Stimulated activated CD8-positive, alpha-beta memory T cell treated with anti-CD3 and anti-CD28 coated beads, Interleukin-7, amount 100 ng/mL, for 1 hour (primary cell): ENCODE measurements at places on chromosomes 5 and 9.

GRCh38 chr9:36276781-36277181 lies 18.5 kb upstream of the GNE start:
- DNase-seq: no peak

DNA sequence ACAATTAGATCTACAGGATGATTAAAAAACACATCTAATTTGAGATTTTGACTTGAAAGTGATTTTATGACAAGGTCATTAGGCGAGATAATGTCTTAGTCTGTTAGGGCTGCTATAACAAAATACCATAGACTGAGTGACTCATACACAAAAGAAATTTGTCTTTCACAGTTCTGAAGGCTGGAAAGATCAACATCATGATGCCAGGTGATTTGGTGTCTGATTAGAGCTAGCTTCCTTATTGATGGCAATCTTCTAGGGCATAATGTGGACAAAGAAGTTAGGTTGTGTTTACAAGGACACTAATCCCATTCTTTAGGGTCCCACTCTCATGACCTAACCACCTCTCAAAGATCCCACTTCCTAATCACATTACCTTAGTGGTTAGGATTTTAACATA lies 256.7 kb downstream of the TUSC1 start:
- DNase-seq: no peak

DNA sequence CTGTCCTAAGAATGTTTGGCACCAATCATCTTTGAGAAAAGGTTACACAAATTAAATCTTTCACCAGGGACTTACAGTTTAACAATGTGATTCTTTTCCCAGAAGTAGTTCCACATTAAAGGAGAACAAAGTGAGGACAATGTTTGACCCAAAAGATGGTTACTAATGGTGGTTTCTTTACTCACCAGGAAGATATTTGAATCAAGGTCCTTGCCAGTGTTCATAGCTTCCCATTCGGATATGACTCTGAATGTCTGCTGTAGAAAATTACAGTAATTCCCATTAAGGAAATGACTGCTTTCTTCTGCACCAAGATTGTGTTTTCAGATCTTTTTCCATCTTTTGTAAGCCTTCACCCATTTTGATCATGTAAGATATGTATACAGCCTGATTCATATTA lies 114.6 kb upstream of the ADAMTSL1 start:
- no peak for DNase-seq

DNA sequence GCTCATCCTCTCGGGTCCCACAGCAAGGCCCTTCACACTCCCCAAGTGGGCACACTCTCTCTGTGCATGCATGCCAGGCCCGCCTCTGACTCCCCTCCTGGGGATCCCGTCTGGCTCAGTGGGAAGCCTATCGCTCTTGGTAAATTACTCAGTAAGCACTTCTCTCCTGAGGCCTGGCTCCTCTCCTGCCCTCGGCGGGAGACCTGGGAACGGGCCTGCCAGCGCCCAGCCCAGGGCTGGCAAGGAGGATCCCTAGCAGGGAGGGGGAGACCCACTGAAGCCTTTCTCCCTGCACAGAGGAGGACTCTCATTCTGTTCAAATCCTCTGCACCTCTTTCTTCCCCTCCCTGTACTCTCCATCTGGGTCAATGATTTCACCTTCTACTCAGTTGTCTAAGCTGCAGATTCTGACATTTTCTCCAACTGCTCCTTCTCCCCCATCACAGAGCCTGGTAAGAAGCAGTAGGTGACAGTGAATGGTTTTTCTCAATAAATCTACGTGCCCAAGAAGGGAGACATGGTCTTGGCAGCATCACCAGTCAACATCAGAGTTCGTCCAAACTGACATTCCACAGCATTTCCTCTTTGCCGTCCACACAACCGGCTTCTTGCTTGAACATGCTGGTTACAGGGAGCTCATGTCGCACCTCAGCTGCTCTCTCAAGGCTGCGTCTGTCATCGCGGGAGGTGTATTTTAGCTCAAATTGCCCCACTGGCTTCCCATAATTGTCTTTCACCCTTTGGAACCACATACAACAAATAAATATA lies 81.9 kb downstream of the GPR21 start:
- no peak for DNase-seq

DNA sequence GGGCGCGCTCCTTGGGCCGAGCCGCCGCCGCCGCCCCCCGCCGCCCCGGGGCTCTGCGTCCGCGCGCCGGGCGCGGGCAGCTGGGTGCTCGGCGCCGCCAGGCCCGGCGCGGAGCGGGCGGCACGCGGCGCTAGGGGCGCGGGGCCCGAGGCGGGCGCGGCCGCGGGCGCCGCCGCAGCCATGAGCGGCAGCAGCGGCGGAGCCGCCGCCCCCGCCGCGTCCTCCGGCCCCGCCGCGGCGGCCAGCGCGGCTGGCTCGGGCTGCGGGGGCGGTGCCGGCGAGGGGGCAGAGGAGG lies 351 bp downstream of the TRIO start:
- no peak for DNase-seq

- no peak for DNase-seq
These were observed 384.8 kb upstream of the MEF2C start for GRCh38 chr5:89267788-89268187.

- no peak for DNase-seq
These were observed 452.1 kb upstream of the RGMB start for GRCh38 chr5:98321361-98321760.

GRCh38 chr5:179777909-179778308 lies 15.9 kb upstream of the LTC4S start:
- DNase-seq: no peak

GRCh38 chr9:132381966-132382541 lies 24.6 kb downstream of the TTF1 start:
- no peak for DNase-seq

DNA sequence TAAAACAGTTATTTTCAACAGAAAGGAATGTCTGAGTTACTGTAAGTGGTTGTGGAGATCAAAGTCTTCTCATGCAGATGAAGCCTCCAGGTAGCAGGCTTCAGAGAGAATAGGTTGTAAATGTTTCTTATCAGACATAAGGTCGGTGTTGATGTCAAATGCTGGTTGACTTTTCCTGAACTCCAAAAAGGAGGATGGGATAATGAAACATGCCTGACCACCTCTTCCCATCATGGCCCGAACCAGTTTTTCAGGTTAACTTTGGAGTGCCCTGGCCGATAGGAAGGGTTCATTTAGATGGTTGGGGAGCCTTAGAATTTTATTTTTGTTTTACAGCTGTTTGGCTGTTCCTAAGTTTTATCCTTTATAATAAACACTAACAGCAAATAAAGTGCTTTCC lies 478.4 kb downstream of the ACTL7B start:
- DNase-seq: no peak

GRCh38 chr9:120625222-120625621 lies 45.3 kb upstream of the CDK5RAP2 start:
- DNase-seq: no peak

- DNase-seq: no peak
These were observed 79.2 kb upstream of the ABCA1 start for GRCh38 chr9:105007143-105007542.

GRCh38 chr9:82606492-82607382 lies 456.2 kb downstream of the RASEF start:
- no peak for DNase-seq

- DNase-seq: no peak
These were observed 2068.7 kb downstream of the MAT2B start for GRCh38 chr5:165574100-165574499.

- no peak for DNase-seq
These were observed 344.1 kb upstream of the DMAC1 start for GRCh38 chr9:8143677-8144076.

DNA sequence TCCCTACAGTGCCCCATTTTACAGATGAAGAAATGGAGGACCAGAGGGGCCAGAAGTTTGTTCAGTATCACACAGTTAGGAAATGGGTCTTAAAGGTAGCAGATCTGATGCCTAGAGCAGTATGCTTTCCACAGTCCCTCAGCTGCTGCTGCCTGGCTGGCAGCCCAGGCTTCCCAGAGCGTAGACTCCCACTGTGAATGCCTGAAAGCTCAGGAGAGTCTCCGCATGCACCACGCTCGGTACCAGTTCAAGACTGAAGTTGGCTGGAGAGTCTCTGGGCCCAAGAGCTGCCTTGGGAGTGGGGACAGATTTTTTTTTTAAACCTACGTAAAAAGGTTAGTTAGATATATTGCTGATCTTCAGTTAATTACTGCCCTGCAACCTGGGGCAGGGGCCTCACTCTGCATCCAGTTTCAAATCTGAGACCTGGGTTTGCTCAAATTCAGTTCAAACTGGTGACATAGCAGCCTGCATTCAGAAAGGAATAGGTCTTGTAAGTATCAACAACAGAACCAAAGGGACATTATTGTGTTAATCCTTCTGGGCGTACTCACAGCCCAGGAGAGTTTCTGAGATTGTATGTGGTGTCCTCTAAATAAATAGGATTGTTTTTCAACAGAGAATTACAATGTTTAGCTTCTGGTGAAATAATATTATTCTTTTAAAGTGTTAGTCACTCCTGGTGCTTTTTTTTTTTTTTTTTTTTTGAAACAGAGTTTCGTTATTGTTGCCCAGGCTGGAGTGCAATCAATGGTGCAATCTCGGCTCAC lies 8.3 kb downstream of the NANS start:
- no peak for DNase-seq

DNA sequence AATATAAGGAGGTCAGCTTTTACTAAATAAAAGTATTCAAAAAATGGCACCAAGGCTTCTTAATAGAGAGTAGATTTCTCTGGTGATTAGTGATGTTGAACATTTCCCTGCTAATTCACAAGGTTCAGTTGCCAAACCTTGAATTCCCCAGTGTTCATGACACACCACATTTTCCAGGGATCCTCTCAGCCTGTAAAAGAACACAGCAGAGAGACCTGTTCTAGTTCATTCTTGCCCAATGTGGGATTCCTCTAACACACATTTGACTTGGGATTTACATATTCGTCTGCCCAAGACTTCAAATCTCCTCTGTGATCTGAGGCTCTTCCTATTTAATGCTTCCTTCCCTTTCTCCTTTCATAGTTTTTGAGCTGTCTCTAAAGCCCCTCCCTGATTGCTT lies 273.2 kb upstream of the CDH9 start:
- DNase-seq: no peak

DNA sequence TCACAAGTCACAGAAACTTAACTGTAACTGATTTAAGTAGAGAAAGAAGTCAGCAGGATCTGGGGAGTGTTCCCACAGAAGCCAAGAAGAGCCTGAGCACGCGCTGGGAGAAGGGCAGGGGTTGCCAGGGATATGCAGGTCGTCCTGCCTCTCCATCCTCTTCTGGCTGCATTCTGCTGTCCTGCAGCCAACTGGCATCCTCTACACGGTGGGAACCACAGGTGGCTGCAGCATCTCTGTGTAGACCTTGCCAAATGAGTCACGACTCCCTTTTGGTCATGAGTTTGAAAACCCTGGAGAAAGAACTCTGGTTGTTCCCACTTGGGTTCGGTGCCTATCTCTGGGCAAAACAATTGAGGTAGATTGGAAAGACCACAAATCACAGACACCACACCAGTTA lies 38.4 kb upstream of the PCA3 start:
- no peak for DNase-seq

DNA sequence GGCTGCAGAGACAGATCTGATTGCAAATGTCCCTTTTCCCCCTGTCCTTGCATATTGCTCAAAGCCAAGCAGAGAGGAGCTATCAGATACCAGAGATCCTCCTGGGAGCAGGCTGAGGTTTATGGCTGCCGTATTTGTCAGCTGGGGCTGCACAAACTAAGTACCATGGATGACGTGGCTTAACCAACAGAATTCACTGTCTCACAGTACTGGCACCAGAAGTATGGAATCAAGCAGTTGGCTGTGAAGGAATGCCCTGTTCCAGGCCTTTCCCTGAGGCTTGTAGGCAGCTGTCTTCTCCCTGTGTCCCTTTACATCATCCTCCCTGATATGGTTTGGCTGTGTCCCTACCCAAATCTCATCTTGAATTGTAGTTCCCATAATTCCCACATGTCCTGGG lies 2.6 kb downstream of the CFAP90 start:
- DNase-seq: no peak

DNA sequence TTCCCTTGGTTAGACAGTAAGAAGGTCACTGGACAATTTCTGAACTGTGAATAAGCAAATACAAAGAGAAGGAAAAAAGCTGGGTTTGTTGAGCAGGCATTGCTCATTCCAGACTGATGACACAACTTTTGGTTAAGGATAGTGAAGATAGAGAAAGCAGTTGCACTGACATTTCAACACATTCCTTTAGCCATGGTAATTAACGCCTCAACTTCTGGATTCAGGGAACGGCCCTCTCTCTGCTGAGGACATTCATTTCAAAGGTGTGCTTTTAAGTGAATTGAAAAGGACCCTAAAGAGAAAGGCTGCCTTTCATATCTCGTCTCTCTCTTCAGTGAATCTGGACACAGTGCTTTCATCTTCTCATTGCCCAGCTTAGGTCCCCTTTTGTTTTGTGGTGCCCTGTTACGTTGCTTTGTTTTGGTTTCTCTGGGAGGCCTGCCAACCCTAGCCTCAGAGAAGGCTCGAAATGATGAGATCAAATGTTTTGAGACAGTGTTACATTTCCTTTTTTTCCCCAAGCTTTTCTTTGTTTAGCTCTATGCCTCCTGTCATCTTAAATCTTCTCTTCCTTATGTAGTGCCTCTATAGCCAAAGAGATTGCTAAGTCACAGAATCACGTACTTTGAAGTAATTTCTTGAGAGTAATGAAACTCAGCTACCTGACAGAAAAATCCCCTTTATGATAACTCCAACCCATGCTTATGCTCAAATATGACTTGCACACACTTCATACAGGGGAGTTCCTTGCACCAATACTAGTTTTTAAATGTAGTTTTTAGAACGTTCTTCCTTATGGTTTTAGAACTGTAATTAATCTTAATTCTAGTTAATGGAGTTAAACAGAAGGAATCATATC lies 94.4 kb upstream of the IFNE start:
- DNase-seq: no peak

- DNase-seq: no peak
These were observed 39.5 kb downstream of the ERGIC1 start for GRCh38 chr5:172873513-172873912.

DNA sequence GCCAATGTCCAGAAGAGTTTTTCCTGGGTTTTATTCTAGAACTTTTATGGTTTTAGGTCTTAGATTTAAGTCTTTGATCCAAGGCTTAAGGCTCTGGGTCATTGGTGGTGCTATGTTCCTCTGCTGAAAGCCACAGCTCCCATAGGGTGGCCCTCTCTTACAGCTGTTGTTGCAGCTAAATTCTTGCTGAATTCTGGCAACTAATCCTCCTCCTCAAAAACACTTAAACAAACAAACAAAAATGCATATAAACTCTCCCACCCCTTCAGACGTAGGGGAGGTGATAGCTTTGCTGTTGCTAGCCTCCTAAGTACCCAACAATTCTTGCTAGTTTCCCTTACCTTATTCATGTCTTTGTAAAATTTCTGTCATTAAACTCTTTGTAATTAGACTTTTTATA lies 30.2 kb downstream of the IQGAP2 start:
- no peak for DNase-seq

DNA sequence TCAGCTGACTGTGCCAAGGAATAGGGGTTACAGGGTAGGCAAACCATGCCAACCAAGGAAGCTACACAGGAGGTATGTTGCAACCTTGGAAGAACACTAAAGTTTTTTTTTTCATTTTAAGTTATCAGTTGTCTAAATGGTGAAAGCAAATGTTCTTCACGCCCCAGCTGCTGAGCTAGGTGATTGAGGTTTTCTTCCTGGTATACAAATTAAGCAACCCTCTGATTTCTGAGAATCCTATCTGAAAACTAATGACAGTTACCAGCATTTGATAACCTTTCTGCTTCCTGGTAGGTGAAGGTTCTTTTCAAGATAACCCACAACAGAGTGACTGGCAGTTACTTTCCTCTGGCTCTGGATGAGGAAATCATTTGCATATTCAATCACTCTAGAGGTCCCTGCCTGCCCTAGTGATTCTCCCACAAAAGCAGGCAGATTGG lies 194.9 kb downstream of the ATP10B start:
- no peak for DNase-seq
